ENCODE measurements at places on chromosomes 5 and 9. TPM values are rescaled to one million over a fixed set of nuclear protein-coding genes. Genes with fewer than 3 reads are reported as not detected.

- H3K4me1 ChIP-seq = peaks cover 11% of the 10 kb centered on the region
- peak overlapping the region; percentile 84 for H3K4me3 ChIP-seq
Measured at GRCh38 chr9:135076143-135076875, 11.2 kb upstream of the OLFM1 start.

DNA sequence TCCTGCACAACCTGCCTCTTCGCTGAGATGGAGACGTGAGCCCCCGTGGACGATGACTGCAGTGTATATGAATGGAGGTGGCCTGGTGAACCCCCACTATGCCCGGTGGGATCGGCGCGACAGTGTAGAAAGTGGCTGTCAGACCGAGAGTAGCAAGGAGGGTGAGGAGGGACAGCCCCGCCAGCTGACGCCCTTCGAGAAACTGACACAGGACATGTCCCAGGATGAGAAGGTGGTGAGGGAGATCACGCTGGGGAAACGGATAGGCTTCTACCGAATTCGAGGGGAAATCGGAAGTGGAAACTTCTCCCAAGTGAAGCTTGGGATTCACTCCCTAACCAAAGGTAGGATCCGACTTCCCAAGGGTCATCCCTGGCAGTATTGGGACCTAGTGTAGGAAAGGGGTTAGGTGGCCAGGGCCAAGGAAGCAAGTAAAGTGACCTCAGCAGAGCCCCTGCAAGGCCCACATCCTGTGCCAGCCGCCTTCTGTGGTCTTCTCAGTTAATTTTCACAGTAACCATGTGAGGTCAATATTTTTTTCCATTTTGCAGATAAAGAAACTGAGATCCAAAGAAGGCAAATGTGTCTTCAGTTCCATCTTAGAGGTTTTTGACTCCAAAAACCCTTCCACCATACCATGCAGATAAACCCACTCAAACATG is 53.8 kb downstream of the NIM1K start:
- H3K27ac ChIP-seq = no peak overlapping the region
- no peaks in the 10 kb centered on the region for H3K36me3 ChIP-seq
- H3K27me3 ChIP-seq = peaks cover 9% of the 10 kb centered on the region
- H3K4me3 ChIP-seq = no peak overlapping the region

DNA sequence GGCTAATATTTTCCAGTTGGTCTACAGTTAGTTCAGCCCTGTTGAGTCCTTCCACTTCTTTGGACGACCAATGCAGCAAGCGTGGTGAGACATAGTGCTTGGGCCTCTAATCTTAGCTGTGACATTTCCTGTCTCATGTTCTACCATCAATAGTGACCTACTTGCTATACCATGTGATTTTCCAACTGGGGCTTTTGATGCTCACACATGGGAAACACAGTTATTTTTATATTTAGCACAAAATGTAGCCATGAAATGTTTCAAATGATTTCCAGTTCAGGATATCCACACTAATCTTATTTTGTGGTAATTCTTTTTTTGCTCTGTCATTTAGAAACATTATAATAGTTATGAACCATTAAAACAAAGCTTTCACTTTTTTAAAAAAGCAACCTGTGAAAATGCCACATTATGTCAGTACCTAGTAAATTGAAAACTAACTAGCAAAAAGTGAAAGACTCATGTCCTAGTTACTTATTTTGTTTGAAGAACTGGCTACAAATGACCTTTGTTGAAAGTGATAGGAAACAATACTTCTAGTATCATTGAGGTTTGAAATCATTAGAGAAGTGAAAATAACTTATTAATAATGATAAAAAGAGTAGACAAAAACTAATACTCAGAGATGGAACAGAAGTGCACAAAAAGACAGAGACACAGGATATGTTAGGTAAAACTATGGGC is 18.3 kb downstream of the MARCHF3 start:
- H3K36me3 ChIP-seq = no peaks in the 10 kb centered on the region
- H3K27me3 ChIP-seq = no peaks in the 10 kb centered on the region
- H3K4me1 ChIP-seq = no peaks in the 10 kb centered on the region
- no peak overlapping the region for H3K27ac ChIP-seq

The ENTPD8 gene
- not detected for total RNA-seq

DNA sequence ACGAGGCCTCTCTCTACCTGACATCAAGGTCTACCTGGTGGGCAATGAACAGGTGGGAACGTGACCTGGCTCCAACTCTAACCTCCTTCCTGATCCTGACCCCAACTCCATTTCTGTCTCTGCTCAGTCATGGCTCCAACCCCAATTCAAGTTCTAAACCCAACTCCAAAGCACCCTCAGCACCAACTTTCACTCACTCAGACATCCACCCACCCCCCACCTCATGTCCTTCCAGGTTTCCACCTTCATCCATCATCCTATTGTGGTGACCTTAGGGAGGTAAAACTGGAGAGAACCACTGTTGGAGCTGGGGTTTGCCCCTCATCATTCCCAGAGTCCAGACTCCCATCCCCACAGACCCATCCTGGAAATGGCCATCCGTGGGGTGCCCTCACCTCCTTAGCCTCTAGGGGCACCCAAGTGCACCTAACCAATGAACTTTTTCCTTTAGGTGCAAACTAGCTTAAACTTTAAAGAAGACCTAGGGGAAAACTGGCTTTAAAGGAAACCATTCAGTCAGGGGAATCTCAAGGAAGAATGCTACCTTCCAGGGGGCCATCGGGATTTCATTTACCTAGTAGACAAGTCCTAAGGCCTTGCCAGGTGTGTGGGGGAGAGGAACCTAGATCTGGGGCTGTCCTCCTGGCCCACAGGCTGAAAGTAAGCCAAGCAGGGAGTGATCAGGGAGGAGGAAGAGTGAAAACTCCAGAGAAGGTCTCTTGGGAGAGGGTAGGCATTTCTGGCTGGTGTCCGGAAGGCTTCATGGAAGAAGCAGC is 11.3 kb downstream of the RGS14 start:
- peak; percentile 44 for DNase-seq
- no peaks in the 10 kb centered on the region for H3K36me3 ChIP-seq
- H3K27ac ChIP-seq = no peak overlapping the region
- H3K4me1 ChIP-seq = peaks cover 15% of the 10 kb centered on the region

DNA sequence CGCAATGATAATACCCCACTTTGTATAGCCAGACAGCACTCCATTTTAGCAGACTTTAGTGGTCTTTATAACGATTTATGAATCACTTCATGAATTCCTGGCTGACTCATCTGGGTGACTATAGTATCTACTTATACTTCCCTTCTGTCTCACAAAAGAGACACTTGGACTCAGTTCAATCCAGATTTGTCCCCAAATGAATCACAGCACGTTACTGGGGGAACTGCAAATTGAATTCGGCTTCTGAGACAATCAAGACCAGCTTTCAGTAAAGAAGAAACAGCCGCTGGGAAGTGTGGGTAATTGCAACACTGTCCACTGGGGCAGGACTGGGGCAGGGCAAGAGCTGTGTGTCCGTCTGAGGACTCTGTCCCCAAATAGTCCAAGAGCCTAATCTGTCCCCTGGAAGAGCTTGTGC is 337.3 kb upstream of the RFX3 start:
- peak overlapping the region; percentile 24 for H3K4me3 ChIP-seq
- no peaks in the 10 kb centered on the region for H3K36me3 ChIP-seq
- peaks cover 19% of the 10 kb centered on the region for H3K4me1 ChIP-seq
- peak; percentile 92 for DNase-seq
- H3K27me3 ChIP-seq = no peaks in the 10 kb centered on the region

The ERMP1 gene
- 11.5 TPM for total RNA-seq

DNA sequence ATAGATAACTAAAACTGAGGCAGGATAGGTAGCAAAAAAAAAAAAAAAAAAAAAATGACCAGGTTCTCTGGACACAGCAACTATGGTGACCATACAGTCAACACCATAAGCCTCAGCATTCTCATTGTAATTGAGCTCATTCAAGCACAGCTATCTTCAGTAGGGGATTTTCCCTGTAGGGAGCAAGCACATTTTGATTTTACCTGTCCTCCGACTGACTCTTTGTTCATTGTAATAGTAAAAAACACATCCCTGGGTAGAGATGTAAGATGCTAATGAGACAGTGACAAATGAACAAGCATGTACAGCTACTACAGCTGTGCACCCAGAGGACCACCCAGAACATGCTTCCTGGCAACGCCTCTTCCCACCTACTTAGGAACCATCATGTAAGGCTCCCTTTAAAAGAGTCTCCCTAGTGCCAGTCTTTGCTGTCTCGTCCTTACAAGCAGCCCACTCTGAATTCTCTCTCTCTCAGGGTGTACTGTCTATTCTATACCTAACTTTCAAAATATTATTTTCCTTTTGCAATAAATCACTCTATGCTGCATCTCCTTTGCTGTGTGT is 65.0 kb upstream of the FBXW11 start:
- no peak for DNase-seq
- no peaks in the 10 kb centered on the region for H3K36me3 ChIP-seq
- H3K4me1 ChIP-seq = no peaks in the 10 kb centered on the region
- H3K27me3 ChIP-seq = no peaks in the 10 kb centered on the region
- H3K27ac ChIP-seq = no peak overlapping the region
- no peak overlapping the region for H3K4me3 ChIP-seq

GRCh38 chr9:121671612-121672155 is 20.2 kb downstream of the DAB2IP start:
- H3K27ac ChIP-seq = no peak overlapping the region
- H3K4me3 ChIP-seq = no peak overlapping the region
- H3K27me3 ChIP-seq = no peaks in the 10 kb centered on the region
- H3K4me1 ChIP-seq = peaks cover 29% of the 10 kb centered on the region

DNA sequence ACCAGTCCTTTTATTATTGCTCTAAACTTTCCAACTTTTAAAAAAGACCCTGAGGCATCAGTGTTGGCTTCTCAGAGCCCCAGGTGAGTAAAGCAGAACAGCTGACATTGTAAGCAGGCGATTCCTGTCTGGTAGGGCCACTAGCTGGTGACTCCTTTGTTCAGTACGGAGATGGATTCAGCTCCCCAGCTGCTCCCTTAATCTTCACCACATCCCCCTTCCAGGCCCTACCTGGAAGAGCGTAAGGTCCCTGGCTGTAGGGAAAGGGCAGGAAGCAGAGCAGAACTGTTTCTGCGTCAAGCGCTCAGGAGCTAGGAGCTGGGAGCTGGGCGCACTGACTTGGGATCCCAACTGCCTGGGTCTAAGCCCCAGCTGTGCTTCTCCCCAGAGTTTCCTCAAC is 203.7 kb upstream of the TAS2R1 start:
- no peaks in the 10 kb centered on the region for H3K27me3 ChIP-seq
- no peak overlapping the region for H3K27ac ChIP-seq
- no peak for DNase-seq
- H3K4me3 ChIP-seq = no peak overlapping the region
- no peaks in the 10 kb centered on the region for H3K4me1 ChIP-seq

The TNFSF15 gene
- total RNA-seq = not detected

The SH3TC2 gene
- 2.5 TPM for total RNA-seq

DNA sequence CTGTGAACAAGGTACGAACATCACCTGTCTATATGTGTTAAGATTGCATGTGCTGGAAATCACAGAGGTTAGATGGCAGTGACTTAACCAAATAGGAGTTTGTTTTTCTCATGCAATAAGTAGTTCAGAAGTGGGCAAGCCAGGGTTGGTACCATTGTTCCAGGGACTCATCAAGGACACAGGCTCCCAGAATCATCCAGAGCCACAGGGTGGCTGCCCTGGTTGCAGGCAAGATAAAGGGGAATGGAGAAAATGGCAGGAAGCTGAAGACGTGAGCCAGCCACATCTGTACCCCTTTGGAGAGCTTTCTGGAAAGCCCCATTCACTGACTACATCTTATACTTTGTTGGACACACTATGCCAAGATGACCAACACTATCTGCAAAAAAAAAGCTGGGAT is 126.0 kb upstream of the IL12B start:
- no peak overlapping the region for H3K4me3 ChIP-seq
- H3K27me3 ChIP-seq = no peaks in the 10 kb centered on the region
- H3K4me1 ChIP-seq = no peaks in the 10 kb centered on the region

DNA sequence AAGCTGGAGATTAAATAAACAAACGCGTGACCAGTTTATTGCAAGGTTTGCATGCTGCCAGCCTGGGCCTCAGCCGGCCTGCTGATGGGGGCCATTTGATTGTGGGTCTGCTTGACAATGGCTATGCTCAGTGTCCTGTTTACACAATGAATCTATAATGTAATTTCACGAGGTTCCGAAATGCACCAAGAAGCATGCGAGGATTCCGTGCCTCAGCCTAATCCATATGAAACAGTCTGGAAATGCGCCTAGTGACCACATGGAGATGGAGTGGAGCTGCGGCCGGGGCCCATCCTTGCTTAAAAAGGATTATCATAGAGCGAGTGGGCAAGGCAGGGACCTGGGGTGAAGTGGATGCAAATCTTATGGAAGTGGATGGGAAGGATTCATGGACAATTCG is 382.4 kb downstream of the CDK5RAP2 start:
- no peaks in the 10 kb centered on the region for H3K4me1 ChIP-seq
- H3K4me3 ChIP-seq = no peak overlapping the region
- no peak overlapping the region for H3K27ac ChIP-seq
- DNase-seq = no peak
- peaks cover 31% of the 10 kb centered on the region for H3K27me3 ChIP-seq
- no peaks in the 10 kb centered on the region for H3K36me3 ChIP-seq

The CMYA5 gene
- total RNA-seq = 0.52 TPM

- no peaks in the 10 kb centered on the region for H3K36me3 ChIP-seq
- H3K27me3 ChIP-seq = no peaks in the 10 kb centered on the region
- H3K4me1 ChIP-seq = peaks cover 8% of the 10 kb centered on the region
- H3K4me3 ChIP-seq = peak overlapping the region; percentile 99
- H3K27ac ChIP-seq = peak overlapping the region; percentile 100
- peak; percentile 85 for DNase-seq
Measured at GRCh38 chr5:126780165-126780827, 3.4 kb downstream of the LMNB1 start.

GRCh38 chr5:89359046-89359445 is 476.1 kb upstream of the MEF2C start:
- no peaks in the 10 kb centered on the region for H3K4me1 ChIP-seq
- H3K27ac ChIP-seq = no peak overlapping the region
- no peak overlapping the region for H3K4me3 ChIP-seq
- H3K27me3 ChIP-seq = no peaks in the 10 kb centered on the region
- H3K36me3 ChIP-seq = no peaks in the 10 kb centered on the region

The SLIT3 gene
- not detected for total RNA-seq

- H3K36me3 ChIP-seq = peaks cover 18% of the 10 kb centered on the region
- no peak overlapping the region for H3K4me3 ChIP-seq
- H3K27me3 ChIP-seq = no peaks in the 10 kb centered on the region
- DNase-seq = no peak
- H3K4me1 ChIP-seq = no peaks in the 10 kb centered on the region
- H3K27ac ChIP-seq = no peak overlapping the region
Measured at GRCh38 chr9:93646640-93647178, 70.3 kb downstream of the PHF2 start.

The GLRA1 gene
- not detected for total RNA-seq

- no peak overlapping the region for H3K27ac ChIP-seq
- no peak for DNase-seq
- H3K4me3 ChIP-seq = no peak overlapping the region
- H3K36me3 ChIP-seq = no peaks in the 10 kb centered on the region
- no peaks in the 10 kb centered on the region for H3K27me3 ChIP-seq
Measured at GRCh38 chr9:115333277-115334070, 215.5 kb upstream of the TNC start.

The LECT2 gene
- not detected for total RNA-seq

All from A673 (cell line).